Fibroblast of lung (primary cell): ENCODE measurements at places on chromosomes 11 and 22. TPM values are rescaled to one million over a fixed set of nuclear protein-coding genes. Genes with fewer than 3 reads are reported as not detected.

DNA sequence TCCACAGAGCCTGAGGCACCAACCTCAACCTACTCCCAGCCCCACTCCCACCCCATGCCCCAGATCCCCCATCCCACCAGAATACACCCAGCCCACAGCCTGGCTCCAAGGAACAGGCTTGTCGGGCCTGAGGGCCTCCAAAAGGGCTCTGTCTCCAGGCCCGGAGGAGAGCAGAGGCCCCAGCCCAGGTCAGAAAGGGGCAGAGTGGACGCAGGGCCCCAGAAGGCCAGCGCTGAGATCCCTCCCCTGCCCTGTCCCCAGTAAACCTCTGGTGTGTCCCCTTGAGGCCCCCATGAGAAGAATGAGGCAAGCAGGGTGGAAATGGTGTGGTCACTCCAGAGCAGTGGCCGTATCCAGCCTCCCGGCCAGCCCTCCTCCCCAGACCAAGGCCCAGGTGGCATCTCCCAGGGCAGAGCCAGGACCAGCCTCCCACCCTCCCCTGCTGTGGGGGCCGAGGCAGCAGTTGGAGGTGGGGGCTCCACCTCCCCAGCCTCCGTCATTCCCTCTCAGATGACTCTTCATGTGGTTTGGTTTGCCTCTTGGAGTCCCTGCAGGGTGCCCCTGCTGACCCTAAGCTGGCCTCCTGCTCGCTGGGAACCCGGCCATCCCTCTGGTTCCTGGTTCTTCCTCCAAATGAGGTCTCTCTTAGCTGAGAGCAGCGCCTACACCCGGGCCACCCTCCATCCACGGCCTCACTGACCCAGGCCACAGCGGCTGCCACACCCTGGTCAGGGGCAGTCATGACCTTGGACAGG lies 195.0 kb downstream of the IGLL1 start:
- no peak for DNase-seq

DNA sequence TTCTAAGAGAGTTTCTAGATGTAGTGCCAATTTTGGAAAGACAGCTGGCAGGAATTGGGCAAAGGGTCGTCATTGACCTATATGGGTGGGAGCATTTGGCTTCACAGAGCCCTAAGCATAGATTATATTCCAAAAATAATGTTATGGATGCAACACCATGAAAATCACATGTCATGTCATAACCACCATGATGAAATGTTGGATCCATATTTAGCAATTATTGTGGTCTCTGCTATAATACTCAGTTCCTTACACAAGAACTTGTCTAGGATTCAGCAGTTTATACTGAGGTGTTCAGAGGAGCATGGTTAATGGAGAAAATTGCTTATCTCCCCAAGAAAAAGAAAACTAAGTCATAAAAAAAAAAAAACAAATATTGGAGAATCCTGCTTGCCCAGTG lies 31.6 kb downstream of the NTM start:
- no peak for DNase-seq

- peak; percentile 32 for DNase-seq
These were observed 1.3 kb upstream of the CD82 start for GRCh38 chr11:44564166-44564565.

DNA sequence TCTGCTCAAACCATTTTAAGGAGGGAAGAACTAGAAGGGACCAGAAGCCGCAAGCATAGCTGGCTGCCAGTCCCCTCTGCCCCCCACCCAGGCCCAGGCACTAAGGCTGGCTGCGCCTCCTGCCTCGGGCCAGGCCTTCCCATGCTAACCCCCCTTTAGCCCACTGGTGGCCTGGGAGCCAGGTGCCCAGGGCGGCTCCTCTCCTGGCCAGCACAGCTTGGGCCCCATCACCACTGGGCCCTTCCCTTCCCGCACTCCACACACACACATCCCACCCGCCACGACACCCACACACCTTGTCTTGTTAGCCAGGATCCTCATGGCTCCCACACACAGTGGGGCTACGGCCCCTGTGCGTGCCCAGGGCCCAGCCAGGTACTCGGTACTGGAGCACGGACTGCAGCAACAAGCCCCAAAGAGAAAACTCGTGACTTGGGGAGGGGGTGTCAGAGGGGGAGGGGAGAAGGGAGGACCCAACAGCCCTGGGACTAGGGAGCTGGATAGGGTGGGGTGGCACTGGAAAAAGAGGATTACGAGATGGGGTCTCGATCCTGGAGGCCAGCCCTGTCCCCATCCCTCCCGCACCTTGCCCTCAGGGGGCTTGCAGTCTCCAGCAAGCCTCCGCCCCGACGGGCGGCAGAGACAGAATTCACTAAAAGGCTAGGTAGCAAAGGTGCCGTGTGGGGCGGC lies 16.0 kb downstream of the BCL9L start:
- DNase-seq, result no peak

- no peak for DNase-seq
These were observed 3.3 kb downstream of the ALDH3B2 start for GRCh38 chr11:67671211-67671520.

GRCh38 chr11:63867511-63867910 lies 28.6 kb downstream of the MARK2 start:
- no peak for DNase-seq

GRCh38 chr11:46846510-46846830 lies 390 bp upstream of the CKAP5 start:
- no peak for DNase-seq

- no peak for DNase-seq
These were observed 15.3 kb downstream of the CSTPP1 start for GRCh38 chr11:46951864-46952263.

DNA sequence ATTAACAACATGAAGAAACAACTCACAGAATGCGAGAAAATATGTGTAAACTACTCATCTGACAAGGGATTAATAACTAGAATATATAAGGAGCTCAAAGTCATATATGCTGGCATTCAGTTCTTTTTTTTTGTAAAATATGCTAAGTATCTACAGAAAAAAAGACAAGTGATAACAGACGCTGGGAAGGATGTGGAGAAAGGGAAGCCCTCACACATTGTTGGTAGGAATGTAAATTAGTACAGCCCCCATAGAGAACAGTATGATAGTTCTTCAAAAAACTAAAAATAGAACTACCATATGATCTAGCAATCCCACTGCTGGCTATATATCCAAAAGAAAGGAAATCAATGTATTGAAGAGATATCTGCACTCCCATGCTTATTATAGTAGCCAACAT lies 13.8 kb downstream of the GAB2 start:
- no peak for DNase-seq

- peak; percentile 5 for DNase-seq
These were observed 19.9 kb downstream of the EMID1 start for GRCh38 chr22:29225422-29226090.

DNA sequence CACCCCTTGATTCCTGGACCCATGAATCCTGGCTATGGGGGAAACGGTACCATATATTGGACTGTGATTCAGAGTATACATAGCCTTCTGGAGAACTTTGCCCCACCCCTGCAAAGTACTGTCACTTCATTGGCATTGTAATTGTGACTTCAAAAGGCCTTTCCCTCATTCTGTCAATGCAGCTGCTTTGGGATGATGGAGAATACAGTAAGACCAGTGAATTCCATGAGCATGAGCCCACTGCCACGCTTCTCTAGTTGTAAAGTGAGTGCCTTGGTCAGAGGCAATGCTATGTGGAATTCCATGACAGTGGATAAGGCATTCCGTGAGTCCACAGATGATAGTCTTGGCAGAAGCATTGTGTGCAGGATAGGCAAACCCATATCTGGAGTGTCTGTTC lies 25.7 kb upstream of the MSANTD2 start:
- DNase-seq, result no peak

GRCh38 chr11:3954448-3955298 lies 99.2 kb downstream of the STIM1 start:
- DNase-seq, result peak; percentile 76

GRCh38 chr11:126391970-126392632 lies 36.6 kb downstream of the ST3GAL4 start:
- no peak for DNase-seq

DNA sequence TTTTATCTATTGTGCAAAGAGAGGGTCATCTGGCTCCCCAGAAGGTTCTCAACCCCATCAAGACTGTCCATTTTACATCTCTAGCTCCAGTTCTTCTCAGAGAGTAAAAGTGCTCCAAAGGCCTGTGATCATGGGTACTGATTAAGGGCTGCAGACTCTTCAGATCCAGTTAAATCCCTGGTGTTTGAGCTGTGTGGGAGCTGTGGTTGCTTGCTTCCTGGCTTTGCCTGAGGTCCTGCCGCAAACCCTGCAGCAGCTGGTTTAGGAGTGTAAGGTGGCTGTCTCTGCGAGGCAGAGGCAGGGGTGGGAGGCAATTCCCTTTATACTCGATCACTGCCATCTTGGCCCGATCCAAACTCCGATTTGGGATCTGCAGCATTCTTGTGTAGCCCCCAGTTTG lies 1.2 kb downstream of the MRPL17 start:
- DNase-seq, result peak; percentile 37

DNA sequence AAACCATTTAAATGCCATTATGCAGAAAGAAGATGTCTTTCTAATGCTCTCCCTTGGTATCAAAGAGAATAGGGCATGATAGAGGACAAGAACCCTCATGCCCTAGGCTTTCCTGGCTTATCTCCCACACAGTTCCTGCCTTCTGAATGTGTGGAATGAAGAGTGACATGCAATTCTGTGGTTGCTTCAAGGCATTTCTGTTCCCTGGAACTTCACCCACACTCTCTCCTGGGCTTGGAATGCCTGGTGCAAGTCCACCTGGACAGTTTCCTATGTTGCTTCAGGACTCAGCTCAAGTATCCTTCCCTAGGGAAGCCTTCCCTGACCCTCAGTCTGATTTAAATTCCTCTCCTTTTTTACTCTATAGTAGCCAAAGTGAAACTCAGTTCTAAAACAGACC lies 53.8 kb upstream of the DRD2 start:
- peak; percentile 69 for DNase-seq

DNA sequence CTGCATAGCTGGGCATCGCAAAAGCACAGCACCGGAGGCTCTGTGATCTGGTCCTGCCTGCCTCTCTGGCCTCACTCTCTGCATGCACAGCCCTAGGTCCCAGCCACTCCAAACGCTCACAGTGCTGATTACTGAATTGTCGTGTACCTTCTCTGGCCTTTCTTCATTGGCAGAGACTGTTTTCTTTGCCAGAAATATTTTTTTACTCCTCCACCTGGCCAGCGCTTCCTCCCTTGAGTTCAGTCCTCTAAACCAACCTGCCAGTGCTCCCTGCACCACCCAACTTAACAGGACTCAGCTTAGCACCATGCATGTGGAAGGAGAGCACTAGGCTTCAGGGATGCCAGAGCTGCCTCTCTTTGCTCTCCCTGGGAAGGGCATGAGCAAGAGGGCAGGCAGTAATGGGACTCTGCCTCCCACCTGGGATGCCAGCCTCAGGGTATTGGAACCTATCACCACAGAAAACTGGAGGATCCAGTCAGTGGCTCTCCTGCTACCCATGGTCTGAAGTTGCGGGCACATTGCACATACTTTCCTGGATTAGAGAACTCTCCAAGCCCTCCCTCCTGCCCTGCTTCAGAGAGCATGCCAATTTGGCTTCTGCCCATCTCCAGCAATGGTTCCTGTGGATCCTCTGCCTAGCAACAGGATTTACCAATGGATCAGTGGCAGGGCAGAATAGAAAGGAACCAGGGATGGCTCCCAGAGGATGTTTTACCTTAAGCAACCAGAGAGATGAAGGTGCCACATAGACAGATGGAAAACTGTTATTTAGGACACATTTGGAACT lies 37.0 kb upstream of the GNAZ start:
- no peak for DNase-seq

- DNase-seq, result no peak
These were observed 2.8 kb upstream of the TSPO start for GRCh38 chr22:43148581-43148980.

DNA sequence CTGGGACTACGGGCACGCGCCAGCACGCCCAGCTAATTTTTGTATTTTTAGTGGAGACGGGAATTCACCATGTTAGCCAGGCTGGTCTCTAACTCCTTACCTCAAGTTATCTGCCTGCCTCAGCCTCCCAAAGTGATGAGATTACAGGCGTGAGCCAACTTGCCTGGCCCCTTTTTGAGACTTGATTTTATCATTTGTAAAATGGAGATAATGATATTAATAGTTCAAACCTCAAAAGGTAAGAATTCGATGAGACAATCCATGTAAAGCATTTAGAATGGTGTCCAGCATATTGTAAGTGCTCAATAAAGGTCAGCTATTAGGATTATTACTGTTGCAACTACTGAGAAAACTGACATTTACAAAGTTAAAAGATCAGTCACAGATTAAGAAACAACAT lies 2.7 kb upstream of the BACE1 start:
- no peak for DNase-seq

DNA sequence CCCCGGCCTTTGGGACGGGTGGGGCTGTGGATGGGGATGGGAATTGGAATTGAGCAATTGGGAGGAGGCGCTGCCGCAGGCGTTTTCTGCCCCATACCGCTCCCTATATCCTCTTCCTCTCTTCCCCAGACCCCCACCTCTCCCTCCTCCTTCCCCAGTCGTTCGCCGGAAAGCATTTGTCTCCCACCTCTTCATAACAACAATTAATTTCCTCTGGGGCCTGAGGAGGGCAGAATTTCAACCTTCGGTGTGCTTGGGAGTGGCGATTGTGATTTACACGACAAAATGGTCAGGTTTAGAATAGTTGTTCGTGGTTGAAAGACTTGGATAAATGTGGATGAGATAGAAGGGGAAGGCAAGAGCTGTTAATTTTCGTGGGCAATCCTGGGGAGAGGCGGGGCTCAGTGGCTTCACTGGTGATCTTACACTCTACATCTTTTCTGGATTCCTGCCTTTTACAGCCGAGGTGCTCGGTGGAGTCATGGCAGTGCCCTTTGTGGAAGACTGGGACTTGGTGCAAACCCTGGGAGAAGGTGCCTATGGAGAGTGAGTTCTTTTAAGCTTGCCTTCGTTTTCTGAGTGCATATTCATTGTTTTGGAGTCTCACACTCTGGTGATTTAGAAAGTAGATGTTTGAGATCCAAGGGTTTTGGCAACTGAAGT lies 1.5 kb downstream of the CHEK1 start:
- peak; percentile 90 for DNase-seq

GRCh38 chr11:124302347-124303125 lies 11.2 kb downstream of the OR8D1 start:
- DNase-seq, result no peak

GRCh38 chr11:62610814-62611704 lies 1.5 kb downstream of the EML3 start:
- DNase-seq, result no peak

DNA sequence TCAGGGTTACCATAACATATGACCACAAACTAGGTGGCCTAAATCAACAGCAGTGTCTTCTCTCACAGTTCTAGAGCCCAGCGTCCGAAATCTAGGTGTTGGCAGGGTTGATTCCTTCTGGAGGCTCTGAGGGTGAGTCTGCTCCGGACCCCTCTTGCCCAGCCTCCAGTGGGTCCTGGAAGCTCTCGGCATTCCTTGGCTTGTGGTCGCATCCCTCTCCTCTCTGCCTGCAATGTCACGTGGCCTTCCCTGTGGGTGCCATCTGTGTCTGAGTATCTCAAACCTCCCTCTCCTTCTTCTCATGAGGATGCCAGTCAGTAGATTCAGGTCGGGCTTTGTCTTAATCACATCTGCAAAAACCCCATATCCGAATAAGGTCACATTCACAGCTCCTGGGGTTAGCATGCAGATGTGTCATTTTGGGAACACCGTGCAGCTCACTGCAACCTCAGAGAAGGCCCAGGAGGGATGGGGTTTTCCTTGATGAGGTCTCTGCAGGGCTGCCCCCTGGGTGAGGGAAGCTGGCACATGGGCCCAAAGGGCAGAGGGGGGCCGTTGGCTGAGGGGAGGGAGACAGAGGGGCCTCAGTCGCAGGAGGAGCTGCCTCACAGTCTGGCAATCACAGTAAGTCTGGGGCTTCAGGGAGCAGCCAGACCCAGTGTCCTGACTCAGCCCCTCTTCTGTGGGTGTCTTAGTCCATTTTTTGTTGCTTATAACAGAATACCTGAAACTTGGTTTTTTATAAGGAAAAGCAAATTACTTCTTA lies 41.2 kb downstream of the PARVG start:
- no peak for DNase-seq

Gene MS4A7
- total RNA-seq, result 0.26 TPM in 1 of 2 replicates, not detected in the other

Gene POU2AF3
- 0.17 and 0.26 TPM in 2 replicates for total RNA-seq

Gene TRPM5
- total RNA-seq, result not detected in 2 replicates
